ENCODE measurements at places on chromosomes 12 and 14.

- no peak for DNase-seq
These were observed 28.8 kb downstream of the CCNK start for GRCh38 chr14:99509871-99510555.

DNA sequence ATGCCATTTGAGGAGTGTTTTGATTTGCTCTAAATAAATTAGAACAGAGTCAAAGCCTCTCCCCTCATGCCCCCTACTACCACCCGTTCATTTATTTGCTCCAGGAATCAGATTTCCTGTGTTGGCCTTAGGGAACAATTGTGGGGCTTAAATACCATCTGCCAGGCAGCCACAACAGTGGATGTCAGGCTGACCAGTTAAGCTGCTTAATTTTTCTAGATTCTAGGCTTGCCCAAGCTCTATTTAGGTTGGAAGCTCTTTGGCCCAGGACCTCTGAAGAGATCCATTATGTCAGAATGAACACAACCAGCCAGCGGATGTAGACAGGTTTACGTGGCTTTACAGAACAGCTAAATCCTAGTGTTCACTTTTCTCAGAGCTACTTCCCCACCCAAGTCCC, 1.0 kb upstream of the TIMELESS start:
- DNase-seq, result no peak

GRCh38 chr12:132066345-132066685, 77.8 kb downstream of the DDX51 start:
- no peak for DNase-seq

DNA sequence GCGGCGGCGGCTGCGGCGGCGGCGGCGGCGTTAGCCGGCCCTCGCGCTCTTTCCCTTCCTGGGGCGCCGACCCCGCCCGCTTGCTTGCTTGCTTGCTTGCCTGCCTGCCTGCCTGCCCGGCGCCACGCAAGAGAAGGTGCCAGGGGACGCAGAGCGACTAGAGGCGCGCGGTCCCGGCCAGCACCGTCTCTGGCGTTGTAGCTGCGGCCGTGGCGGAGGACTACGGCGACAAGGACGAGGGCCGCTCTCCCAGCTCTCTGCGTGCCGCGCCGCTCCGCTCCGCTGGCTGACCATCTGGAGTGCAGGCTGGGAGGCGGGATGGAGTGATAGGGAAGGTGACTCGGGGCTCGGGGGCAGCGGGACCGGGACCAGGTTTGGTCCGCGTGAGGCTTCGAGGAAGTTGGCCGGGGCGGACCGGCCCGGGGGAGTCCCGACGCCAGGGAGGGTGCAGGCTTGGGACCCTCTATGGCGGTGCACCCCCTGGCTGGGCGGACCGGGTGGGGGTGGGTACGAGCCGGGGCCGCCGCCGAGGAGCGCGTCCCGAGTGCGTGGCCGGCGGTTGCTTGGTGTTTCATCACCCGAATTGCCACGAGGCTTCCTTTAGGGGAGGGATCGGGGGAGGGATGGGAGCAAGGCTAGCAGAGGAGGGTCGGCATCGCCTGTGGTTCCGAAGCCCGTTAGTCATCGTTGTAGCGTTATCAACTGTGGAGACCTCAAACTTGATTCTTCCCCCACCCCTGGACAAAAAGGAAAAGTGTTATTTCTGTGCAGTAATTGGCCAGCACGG, 471 bp downstream of the XPOT start:
- peak; percentile 45 for DNase-seq

- no peak for DNase-seq
These were observed 7.4 kb upstream of the SYCP3 start for GRCh38 chr12:101746661-101747060.

DNA sequence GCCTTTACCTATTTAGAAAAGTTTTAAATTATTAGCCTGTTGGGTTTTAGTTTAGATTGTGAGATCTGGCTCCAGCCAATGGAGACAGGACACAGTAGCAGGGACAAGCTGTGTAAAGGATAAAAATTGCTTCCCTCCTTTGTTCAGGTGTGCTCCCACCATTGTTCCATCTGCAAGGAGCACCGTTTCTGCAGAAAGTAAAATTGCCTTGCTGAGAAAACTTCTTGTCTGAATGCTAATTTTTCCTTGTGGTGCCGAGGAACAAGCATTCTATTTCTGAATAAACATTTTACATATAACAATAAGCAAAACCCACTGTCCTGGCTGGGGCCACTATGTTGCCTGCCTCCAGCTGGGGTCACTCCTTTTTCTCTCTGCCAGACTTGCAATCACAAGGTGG, 72.7 kb upstream of the ZFP36L1 start:
- no peak for DNase-seq

GRCh38 chr14:39229601-39230110, 4.1 kb upstream of the MIA2 start:
- no peak for DNase-seq

DNA sequence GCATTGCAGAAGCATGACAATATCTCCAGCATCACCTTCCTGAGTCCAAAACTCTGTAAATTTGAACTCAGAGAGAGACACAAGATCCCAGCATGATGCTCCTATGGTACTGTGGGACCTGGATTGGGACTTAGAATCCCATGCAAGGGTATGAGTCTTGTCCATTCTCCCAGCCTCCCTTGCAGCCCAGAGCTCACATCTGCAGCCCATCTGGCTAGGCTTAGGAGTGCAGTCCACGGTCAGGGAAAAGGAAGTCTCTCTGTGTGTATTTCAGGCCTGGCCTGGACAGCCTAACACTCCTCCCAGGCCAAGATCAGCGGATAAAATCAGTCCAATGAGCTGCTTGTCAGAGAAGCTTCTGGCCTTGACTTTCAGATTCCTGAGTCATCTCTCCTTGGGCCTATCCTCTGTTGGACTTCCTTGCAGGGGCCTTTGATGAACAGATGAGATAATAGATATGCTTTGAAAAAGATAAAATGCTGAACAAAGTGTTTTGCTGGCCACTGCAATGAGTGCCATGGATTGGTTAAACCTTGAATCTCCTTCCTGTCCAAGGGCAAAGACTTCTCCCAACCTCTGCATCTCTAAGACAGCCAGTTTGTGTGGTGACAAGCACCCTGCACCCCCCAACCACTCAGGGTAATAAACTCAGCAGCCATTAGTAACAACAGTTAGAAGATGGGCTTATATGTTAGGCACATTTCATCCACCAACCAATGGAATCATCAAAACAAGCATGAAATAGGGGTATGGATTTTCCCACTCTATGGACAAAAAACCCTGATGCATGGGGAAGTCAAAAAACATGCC, 412.8 kb upstream of the TBX3 start:
- DNase-seq, result no peak

GRCh38 chr14:76576047-76576741, 185.1 kb upstream of the VASH1 start:
- DNase-seq, result no peak

DNA sequence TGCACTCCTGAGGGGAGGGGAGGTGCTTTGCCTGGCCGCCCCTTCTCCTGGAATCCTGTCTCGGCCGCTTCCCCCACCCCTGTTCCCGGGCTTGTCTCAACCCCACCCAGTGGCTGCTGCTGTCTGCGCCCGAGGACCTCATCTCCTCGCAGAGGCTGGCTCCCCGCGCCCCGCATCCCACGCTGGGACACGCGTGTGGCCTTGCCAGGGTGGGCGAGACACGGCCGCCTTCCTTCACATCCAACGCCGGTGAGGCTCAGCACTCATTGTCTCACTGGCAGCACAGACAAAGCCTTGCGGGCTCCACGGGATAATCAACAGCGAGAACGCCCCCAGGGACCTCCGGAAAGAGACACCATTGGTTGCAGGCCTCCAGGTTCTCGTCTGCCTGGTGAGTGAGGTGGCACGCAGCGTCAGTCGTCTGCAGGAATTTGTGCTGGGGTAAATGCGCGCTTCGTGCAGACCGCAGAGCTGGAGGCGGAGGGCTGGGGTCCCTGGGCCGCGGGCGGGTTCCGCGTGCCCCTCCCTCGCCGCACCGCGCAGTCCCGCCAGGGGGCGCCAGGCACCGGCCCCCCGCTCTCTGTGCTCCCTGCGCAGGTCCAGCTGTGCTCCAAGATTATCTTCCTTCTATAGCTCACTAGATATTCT, 26.8 kb downstream of the CCDC177 start:
- no peak for DNase-seq

DNA sequence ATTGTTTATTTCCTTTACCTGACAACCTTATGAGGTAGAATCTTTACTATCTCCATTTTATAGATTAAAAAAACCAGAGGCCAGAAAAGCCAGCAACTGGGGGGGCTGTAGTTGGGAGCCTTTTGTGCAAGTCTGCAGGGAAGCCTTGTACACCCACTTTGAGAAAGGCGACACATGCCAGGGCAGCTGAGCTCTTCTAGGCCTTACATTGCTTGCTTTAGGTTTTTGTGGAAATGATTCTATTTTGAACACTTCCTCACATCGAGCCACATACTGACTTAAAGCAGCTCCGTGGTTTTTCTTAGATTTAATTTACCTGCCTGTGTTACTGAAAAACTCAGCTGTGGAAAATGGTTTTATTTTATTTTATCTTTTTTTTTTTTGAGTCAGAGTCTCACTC, 34.6 kb downstream of the EP400 start:
- no peak for DNase-seq

GRCh38 chr14:60926002-60926401, 54.9 kb downstream of the TRMT5 start:
- DNase-seq, result no peak

DNA sequence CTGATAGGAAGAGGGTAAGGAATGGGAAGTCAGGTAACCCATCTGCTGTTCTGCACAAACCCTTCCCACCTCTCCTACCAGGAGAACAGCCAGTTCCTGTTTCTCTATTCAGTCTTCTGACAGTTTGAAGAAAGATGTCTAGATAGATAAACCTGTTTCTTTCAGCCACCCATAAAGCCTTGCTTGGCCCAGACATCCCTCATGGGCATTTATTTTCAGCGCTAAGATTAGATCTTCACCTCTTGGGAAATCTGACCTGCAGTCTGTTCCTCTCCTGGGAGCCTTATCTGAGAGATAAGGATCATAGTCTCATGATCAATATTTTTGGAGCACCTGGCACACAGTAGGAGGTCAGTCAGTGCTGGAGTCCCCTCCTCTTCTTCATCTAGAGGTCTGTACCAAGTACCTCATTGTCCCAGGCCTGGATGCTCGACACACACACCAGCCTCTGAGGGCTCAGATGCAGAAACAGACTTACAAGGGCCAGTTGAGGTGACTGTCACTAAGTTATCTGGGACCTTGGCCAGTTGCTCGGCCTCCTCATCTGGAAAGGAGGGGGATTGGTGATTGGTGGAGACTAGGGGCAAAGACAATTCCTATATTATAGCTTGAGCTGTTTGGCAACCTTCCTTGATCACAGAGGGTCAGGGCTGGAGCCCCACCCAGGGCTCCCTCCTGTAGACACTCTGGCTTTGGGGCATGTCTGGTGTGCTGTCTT, 18.2 kb downstream of the ACVRL1 start:
- no peak for DNase-seq

GRCh38 chr14:91358654-91359220, 58.9 kb downstream of the CCDC88C start:
- no peak for DNase-seq

- no peak for DNase-seq
These were observed 65.7 kb downstream of the TTC9 start for GRCh38 chr14:70707138-70708038.

DNA sequence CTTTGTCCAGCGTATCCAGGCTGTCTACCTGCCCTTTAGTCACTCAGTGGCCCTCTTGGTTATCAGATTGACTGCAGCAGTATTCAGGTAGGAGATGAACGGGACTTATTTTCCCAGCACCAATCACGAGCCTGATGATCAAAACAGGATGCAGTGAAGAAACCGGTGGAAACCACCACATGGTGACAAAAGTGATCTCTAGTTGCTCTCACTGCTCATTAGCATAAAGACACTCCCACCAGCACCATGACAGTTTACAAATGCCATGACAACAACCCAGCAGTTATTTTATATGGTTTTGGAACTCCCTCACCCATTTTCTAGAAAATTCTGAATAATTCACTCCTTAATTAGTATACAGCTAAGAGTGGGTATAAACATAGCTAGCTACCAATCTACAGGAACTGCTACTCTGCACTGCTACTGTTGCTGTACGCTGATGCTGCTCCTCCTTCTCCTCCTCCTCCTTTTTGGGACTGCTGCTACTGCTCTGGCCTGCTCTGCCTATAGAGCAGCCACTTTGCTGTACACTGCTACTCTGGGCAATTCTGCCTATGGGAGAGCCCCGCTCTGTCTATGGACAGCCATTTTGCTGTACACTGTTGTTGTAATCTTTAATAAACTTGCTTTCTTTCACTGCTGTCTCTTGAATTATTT, 142.5 kb upstream of the SSTR1 start:
- DNase-seq, result no peak

DNA sequence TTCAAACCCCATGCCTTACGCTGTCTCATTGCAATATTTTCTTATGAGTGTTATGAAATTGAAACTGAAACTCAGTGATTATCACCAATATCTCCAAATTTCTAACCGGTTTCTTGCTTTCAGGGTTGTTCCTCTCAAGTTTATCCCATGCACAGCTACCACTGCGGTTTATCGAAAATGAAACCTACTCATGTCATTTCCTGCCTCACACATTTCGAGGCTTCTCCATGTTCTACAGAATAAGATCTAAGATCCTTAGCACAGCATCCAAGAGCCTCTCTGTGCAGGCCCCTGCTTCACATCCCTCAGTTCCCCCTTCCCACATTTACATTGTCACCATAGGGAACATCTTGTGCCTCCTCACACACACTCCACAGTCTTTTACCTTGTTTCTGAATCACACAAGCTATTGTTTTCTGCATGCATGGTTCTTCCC, 45.5 kb upstream of the FAR2 start:
- DNase-seq, result no peak

DNA sequence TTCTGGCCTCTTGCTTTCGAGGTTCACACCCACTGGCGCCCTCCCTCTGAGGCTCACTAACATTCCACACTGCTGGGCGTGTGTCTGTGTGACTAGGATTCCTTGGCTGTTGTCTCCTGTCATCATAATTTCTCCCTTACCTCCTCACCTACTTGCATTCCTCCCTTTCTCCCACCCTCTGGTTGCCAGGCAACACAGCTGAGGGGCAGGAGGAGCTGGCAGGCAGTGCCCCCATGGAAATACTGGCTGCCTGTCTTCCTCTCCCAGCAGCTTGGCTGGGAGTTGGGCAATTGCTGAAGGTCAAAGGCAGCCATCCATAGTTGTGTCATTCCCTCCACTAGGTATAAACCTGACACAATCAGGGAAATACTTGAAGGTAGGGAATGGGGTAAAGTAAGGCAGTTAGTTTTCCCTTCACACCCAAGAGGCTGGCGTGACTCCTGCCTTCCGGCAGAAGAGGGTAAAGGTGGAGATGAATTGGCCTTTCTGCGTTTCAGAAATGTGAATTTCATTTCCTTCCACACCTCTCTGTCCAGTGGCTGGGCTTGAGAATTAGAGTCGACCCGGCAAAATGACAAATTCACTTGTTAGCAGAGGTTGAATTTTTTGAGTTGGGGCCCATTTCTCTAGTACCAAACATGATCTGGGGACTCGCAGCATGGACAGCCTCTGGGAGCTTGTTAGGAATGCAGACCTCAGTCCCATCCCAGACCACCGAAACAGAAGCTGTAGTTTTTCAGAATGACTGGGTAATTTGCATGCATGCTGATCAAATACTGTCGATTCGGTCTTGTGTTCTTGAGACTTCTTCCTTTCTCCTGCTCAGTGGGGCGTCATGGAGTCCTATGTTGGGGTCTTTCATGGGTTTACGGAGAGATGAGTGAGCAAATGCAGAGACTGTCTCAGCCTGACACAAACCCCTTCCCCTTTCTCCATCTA, 24.3 kb upstream of the EMP1 start:
- DNase-seq, result no peak

- no peak for DNase-seq
These were observed 2.4 kb downstream of the SLC41A2 start for GRCh38 chr12:104955703-104956102.

GRCh38 chr12:117985182-117985581, 16.4 kb upstream of the KSR2 start:
- no peak for DNase-seq

- no peak for DNase-seq
These were observed 2.7 kb upstream of the CLECL1 start for GRCh38 chr12:9735601-9736000.
